CD4-positive, alpha-beta T cell (primary cell): ENCODE measurements at places on chromosomes 5 and 9.

DNA sequence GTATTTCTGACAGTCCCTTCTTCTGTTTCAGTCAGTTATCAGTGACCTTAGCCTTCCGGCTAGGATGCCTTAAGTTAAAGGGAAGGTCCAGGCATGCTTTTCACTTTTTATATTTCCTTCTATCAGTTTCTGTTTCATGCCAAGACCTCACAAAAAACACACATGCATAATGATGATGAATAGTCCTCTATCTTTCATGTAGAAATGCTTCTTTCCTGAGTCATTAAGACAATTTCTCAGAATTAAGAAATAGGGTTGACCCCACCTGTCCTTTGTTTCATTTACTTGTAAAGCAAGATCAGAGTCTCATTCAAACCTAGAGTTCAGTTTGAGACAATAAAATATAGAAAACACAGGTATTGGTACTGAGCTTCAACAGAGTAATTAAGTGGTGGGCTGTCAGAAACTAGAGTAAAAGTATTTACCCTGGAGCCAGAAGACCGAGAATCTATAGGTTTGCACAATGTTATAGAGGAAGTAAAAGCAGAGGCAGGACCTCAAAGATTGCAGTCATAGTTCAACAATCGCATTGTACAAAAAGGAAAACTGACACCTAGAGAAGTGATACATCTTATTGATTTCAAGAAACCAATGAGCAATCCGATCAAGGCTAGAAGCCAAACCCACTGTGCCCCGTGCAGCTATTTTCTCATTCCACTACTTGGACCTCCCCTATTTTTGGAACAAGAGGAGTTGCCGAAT is 118.7 kb upstream of the PUM3 start:
- H3K27ac ChIP-seq, result no peak overlapping the region
- H3K27me3 ChIP-seq, result no peaks in the 10 kb centered on the region
- no peaks in the 10 kb centered on the region for H3K36me3 ChIP-seq

- H3K27ac ChIP-seq, result no peak overlapping the region
- no peaks in the 10 kb centered on the region for H3K36me3 ChIP-seq
- no peaks in the 10 kb centered on the region for H3K27me3 ChIP-seq
- DNase-seq, result no peak
Observed at GRCh38 chr9:1875921-1876448, 139.2 kb upstream of the SMARCA2 start.

DNA sequence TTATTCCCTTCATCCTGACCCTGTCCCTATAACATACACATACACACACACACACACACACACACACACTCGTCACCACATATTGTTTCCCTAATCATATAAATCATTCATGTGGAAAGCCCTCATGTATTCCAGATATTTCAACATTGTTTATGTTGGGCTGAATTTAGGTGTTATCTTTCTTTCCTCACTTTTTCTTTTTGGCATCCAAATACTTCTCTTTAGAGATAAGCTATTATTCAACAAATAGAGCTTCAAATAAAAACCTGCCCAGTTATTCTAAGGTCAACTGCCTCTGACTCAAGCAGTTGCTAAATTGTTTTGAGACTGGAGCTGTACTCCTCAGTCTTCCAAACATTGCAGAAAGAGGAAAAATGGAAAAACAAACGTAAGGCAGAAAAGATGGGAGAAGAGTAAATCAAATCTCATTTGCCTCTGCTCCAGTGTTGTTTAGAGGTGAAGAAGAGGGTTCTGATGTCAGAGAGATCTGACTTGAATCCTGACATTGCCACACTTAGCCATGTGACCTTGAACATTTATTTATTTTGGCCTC is 215.7 kb downstream of the GAS1 start:
- H3K27me3 ChIP-seq, result no peaks in the 10 kb centered on the region
- DNase-seq, result no peak
- no peaks in the 10 kb centered on the region for H3K4me1 ChIP-seq

- no peak for DNase-seq
- H3K27me3 ChIP-seq, result no peaks in the 10 kb centered on the region
- peaks cover 34% of the 10 kb centered on the region for H3K4me1 ChIP-seq
- peak overlapping the region; percentile 79 for H3K27ac ChIP-seq
- H3K4me3 ChIP-seq, result peak overlapping the region; percentile 70
Observed at GRCh38 chr5:149999866-150000255, 593 bp downstream of the TIGD6 start.

DNA sequence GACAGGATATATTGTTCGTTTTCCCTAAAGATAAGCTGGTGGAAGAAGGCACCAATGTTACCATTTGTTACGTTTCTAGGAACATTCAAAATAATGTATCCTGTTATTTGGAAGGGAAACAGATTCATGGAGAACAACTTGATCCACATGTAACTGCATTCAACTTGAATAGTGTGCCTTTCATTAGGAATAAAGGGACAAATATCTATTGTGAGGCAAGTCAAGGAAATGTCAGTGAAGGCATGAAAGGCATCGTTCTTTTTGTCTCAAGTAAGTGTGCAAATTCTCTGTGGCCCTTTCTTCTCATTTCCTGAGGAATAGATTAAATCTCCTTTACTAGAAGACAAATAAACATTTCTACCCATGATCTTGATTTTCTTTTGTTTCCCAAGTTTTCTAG is 38.0 kb downstream of the OSMR start:
- H3K36me3 ChIP-seq, result no peaks in the 10 kb centered on the region
- no peak for DNase-seq
- no peak overlapping the region for H3K27ac ChIP-seq

GRCh38 chr5:67876371-67876770 is 339.2 kb upstream of the PIK3R1 start:
- no peak for DNase-seq
- no peak overlapping the region for H3K27ac ChIP-seq
- H3K36me3 ChIP-seq, result no peaks in the 10 kb centered on the region

- H3K36me3 ChIP-seq, result no peaks in the 10 kb centered on the region
- H3K27me3 ChIP-seq, result no peaks in the 10 kb centered on the region
- H3K4me1 ChIP-seq, result no peaks in the 10 kb centered on the region
- no peak overlapping the region for H3K27ac ChIP-seq
Observed at GRCh38 chr9:121023064-121023463, 27.0 kb downstream of the C5 start.

DNA sequence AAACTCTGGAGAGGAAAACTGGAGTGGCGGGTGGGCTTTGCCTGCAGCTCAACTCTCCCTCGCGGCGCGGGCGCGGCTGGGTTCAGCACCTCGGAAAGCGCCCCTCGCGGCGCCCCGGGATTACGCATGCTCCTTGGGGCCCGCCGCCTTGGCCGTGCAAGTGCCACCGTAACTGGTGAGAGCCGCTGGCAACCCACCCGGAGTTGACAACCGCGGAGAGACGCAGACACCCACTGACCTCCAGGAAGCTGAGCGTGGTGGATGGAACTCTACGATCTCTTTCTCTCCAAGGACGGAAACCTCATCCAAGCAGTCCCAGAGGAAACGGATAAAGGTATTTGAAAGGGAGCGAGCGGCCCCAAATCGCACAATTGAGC is 194 bp upstream of the RXFP3 start:
- H3K4me3 ChIP-seq, result no peak overlapping the region
- H3K27ac ChIP-seq, result no peak overlapping the region
- no peaks in the 10 kb centered on the region for H3K36me3 ChIP-seq
- peaks cover 7% of the 10 kb centered on the region for H3K4me1 ChIP-seq

DNA sequence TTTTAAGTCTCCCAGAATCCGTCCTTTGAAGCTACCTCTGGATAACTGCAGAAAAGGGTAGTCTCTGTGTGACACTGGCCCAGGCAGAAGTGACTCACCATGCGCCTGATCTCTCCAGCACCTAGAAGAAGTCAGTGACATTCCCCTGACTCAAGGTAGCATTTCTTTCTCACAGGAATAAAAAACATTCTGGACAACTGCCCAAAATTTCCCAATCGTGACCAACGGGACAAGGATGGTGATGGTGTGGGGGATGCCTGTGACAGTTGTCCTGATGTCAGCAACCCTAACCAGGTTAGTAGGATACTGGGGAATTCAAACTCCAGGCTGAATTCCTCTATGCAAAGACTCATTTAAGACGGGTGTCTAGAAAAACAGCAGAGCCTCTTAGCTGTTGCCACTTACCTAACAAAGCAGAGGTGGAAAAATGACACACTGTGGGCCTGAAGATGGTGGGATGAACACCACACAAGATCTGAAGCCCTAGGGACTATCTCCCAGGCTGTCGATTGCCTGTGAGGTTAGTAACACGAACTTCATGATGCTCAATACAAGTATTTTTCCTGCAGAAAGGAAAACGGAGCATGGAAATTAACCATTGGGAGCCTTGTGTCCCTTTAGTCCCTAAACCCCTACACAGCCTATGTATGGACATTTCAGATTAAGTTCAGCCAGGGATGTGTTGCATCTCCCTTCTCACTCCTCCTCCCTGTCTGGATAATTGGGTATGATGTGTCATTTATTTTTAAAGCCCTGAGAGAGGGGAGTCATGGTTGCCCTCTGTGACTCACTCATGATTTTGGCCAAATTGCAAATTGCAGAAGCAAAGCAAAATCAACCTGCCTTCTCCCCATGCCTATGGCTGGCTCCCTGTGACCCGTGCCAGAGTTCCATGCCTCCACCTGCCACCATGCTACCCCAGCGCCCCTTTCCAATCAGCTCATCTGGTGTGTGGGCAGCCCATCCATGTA is 37.2 kb downstream of the THBS4 start:
- no peak overlapping the region for H3K4me3 ChIP-seq
- H3K27me3 ChIP-seq, result no peaks in the 10 kb centered on the region
- no peak overlapping the region for H3K27ac ChIP-seq
- peaks cover 3% of the 10 kb centered on the region for H3K36me3 ChIP-seq
- DNase-seq, result no peak
- H3K4me1 ChIP-seq, result no peaks in the 10 kb centered on the region

DNA sequence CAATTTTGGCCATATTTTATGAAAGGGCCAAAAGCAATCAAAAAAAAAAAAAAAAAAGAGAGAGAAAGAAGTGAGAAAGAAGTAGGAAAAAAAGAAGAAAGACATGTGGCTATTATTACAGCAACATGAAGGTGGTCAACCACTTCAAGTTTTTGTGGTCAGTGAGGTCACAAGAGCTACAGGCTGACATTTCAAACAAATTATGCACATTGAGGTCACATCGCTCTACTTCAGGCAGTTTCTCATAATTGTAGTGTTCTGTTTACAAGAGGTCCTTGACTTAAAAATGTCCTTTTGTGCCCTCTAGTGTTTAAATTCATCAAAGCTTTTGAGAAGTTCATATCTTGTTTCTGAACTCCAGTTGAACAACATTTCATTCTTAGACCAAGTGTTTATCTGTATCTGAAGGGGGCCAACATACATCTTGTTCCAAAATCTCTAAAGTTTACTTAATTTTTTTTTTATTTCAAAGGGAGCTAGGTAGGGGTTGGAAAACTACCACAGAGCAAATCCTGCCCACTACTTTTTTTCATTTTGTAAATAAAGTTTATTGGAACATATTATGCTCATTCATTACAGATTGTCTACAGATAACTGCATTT is 513.1 kb downstream of the PDE4D start:
- no peak for DNase-seq
- H3K4me1 ChIP-seq, result no peaks in the 10 kb centered on the region
- H3K27me3 ChIP-seq, result no peaks in the 10 kb centered on the region
- no peaks in the 10 kb centered on the region for H3K36me3 ChIP-seq
- H3K4me3 ChIP-seq, result no peak overlapping the region

GRCh38 chr5:113806904-113807303 is 293.4 kb downstream of the YTHDC2 start:
- H3K27ac ChIP-seq, result no peak overlapping the region
- no peaks in the 10 kb centered on the region for H3K4me1 ChIP-seq
- H3K27me3 ChIP-seq, result no peaks in the 10 kb centered on the region
- no peaks in the 10 kb centered on the region for H3K36me3 ChIP-seq
- no peak overlapping the region for H3K4me3 ChIP-seq

- H3K36me3 ChIP-seq, result no peaks in the 10 kb centered on the region
- no peak overlapping the region for H3K4me3 ChIP-seq
- H3K27ac ChIP-seq, result no peak overlapping the region
- H3K4me1 ChIP-seq, result no peaks in the 10 kb centered on the region
- peaks cover 4% of the 10 kb centered on the region for H3K27me3 ChIP-seq
Observed at GRCh38 chr5:53166183-53166495, 56.6 kb upstream of the MOCS2 start.

GRCh38 chr5:138963763-138964371 is 88.7 kb upstream of the LRRTM2 start:
- H3K4me1 ChIP-seq, result no peaks in the 10 kb centered on the region
- no peaks in the 10 kb centered on the region for H3K27me3 ChIP-seq

- no peaks in the 10 kb centered on the region for H3K36me3 ChIP-seq
- H3K4me3 ChIP-seq, result peak overlapping the region; percentile 63
- H3K27me3 ChIP-seq, result no peaks in the 10 kb centered on the region
- H3K4me1 ChIP-seq, result peaks cover 35% of the 10 kb centered on the region
- peak; percentile 84 for DNase-seq
Observed at GRCh38 chr9:129414377-129414992, 206.4 kb downstream of the C9orf50 start.

DNA sequence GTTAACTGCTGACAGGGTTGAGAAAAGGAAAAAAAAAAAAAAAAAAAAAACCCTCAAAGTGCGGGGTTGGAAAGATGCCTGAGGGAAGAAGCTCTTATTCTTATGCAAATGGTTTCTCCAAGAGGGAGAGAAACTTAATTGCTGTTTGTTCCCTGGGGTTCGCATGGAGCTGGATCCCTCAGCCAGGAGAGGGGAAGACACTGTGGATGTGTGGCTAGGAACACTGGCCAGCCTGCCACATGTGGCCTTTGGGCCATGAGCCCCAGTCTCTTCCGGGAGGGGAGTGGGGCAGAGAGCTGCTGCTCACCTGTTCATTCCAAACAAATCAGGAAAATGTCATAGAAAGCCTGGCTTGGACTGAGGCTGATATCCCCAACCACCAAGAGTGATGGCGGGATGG is 9.4 kb upstream of the SCGB3A2 start:
- H3K4me3 ChIP-seq, result no peak overlapping the region
- H3K36me3 ChIP-seq, result no peaks in the 10 kb centered on the region
- H3K4me1 ChIP-seq, result no peaks in the 10 kb centered on the region

DNA sequence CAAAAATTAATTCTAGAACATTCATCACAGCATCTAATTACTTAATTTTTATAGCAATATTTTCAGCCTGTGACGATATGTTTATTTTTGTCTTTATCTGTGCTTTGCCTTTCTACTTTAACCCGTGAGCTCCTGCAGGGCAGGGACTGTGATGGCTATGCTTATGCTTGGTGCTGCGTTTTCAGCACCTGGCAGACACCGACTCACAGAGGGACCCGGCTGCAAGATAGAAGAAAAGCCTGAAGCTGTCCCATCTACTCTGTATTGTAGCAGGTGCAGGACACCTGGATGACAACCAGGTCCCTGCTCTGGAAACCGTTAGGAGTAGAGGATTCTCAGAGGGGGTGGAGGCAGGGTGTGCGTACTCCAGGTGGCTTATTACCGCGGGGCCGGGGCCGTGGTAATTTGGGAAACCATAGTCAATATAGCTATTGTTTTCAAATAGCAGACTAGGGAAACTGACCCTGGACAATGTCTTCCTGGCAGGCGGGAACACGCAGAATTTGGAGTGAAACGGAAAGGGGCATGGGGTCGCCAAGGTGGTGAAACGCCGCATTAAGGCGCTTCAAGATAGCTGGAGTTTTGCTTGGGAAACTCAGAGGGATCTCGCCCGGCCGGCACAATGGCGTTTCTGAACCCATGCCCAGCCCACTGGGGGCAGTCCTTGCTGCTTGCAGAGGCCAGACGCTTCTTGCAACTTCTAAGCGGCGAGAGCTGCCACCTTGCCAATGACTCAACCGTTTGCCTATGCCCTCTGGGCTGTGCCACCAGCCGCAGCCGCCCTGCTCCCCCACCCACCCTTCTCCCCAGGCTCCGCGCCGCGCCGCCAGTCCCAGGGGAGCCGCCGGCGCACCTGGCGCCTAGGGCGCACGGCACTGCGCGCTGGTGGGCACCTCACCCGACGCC is 140.1 kb upstream of the PALM2AKAP2 start:
- H3K36me3 ChIP-seq, result no peaks in the 10 kb centered on the region
- peaks cover 25% of the 10 kb centered on the region for H3K27me3 ChIP-seq
- no peak overlapping the region for H3K27ac ChIP-seq
- no peaks in the 10 kb centered on the region for H3K4me1 ChIP-seq
- H3K4me3 ChIP-seq, result no peak overlapping the region
